ENCODE measurements at places on chromosomes 1 and 21.

GRCh38 chr1:171817511-171818265 lies 23.6 kb upstream of the DNM3 start:
- DNase-seq: no peak

DNA sequence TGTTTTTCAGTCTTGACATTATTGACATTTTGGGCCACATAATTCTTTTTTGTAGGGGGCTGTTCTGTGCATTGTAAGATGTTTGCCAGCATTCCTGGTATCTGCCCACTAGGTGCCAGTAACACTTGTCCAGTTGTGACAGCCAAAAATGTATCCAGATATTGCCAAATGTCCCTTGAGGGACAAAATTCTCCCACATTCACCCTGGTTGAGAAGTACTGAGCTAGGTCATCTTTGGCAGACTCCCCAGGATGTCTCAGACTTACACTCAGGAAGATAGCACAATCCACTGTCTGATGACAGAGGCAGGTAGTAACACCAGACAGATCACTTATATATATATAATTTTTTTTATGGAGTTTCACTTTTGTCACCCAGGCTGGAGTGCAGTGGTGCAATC lies 5.9 kb downstream of the CD48 start:
- no peak for DNase-seq

- no peak for DNase-seq
These were observed 850.0 kb downstream of the LTN1 start for GRCh38 chr21:28142697-28143096.

DNA sequence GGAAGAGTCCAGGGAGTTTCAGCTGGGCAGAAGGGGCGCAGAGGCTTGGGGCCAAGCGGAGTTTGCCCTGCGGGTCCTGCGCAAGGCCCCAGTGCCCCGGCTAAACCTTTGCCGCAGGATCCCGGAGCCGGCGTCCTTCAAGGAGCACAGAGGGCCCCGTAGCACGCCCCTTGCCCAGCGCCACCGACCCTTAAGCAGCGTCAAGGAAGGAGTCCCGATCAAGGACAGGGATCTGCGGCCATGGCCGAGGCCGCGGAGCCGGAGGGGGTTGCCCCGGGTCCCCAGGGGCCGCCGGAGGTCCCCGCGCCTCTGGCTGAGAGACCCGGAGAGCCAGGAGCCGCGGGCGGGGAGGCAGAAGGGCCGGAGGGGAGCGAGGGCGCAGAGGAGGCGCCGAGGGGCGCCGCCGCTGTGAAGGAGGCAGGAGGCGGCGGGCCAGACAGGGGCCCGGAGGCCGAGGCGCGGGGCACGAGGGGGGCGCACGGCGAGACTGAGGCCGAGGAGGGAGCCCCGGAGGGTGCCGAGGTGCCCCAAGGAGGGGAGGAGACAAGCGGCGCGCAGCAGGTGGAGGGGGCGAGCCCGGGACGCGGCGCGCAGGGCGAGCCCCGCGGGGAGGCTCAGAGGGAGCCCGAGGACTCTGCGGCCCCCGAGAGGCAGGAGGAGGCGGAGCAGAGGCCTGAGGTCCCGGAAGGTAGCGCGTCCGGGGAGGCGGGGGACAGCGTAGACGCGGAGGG lies 520 bp downstream of the CLIC6 start:
- no peak for DNase-seq

DNA sequence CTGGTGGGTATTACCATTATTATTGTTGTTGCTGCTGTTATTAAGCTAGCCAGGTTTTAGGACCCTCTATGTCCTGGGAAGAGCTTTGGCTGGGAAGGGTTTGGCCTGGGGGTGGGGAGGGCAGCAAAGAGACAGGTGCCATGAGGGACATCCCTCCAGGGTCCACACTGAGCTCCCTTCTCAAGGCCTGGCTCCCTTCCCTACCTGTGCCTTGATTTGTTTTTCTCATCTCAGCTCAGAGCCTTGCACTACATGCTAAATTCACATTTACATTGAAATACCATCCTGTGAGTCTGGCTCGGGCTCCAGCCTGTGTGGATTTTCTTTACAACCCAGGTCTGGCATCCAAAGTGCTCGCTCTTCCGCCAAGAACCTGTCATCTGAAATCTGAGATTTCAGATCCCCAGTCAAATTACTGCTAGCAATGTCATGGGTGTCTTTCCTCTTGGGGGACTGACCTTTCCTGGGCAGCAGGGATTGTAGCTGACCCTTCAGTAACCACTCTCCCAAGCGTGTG lies 536.3 kb downstream of the PTPRU start:
- DNase-seq: no peak

DNA sequence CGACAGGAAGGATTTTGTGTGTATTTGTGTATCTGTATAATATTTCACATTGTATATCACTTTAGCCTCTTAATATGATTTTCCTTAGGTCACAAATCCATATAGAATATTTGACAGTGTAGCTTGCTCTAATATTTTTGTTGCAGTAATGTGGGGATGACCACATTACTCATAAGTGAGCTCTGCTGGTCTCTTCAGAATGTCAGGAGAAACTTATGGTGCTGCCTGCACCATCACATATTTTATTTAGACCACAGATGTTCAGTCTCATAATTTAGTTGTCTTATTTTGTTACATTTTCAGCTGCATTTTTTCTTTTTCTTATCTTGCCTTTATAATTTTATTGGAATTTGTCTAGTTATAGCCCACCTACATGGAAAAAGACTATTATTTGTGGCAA lies 205.3 kb downstream of the PBX1 start:
- DNase-seq: no peak

GRCh38 chr1:45177452-45177851 lies 29.0 kb downstream of the ZSWIM5 start:
- no peak for DNase-seq

DNA sequence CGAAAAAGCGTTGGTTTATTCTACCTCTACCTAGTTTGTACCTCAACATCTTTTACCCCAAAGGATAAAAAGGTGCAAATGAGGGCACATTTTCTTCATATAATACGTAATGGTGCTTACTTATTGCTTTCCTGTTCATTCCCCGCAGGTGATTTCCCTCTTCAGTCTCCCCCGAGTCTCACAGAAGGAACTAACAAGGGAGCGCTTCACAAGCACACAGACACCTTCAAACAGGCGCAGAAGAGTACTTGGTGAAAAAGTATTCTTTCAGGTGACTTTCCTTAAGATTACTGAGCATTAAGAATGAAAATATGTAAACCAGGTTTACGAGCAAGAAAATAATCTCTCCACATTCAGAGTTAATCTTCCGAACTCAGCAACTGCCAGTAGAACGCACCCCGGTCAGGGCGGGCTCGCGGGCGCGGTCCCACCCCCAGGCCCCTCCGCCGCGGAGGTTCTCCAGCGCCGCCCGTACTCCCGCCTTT lies 511 bp upstream of the RABGAP1L start:
- no peak for DNase-seq

DNA sequence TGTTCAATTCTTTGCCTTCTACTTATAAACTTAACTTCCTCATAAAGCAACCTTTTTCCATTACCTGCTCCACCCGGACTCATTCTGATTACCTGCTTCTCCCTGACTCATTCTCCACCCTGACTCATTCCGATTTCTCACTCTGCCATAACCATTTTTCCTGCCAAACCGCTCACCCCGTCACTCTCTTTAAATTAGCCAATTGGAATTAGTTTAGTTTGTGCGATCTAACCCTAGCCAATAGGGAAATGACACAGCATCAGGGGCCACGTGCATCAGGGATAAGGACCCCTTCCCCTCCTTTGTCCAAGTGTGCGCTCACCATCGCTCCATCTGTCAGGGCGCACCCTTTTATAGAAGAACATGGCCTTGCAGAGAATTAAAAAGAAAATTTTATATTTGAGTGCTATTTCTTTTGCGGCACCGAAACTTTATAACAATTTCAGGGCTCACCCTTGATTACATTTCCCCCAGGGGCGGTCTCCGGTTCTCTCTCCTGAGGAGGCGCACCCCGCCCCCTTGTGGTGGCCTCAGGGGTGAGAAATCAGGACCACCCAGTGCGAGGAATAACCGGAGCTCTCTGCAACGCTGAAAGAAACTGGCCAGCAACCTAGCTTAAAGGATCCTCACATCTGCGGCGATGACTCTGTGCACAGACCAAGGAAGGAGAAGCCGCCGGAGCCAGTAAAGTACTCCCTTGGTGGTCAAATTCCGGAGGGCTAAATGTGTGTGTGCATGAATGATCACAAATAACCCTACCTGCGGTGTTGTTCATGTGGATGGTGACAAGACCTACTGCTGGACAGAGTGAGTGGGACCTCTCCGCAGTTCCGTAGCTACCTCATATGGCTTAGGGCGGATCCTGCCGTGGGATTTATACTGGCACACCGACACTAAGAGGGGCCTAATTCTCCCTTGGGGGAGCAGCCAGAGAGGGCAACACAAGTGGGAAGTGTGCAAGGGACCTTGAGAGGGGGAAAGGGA lies 30.3 kb upstream of the CBR3 start:
- DNase-seq: peak; percentile 52

- no peak for DNase-seq
These were observed 53.3 kb upstream of the ZC3H11B start for GRCh38 chr1:219666242-219666641.

GRCh38 chr1:43783671-43784205 lies 76.4 kb downstream of the ST3GAL3 start:
- DNase-seq: no peak

DNA sequence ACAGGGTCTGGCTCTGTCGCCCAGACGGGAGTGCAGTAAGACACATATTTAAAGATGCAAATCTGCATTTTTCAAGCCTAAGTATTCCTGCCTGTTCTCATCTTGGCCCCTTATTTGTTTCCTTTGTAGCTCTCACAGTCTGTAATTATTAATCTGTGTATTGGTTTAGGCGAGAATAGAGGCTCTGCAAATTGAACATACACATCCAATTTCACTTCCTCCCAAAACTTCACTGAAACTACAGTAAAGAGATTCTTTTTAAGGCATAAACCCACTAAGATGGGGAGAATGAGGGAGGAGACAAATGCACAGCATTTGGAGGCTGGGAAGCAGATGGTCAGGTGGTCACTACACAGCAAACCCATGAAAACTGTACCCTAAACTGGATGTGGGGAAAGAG lies 21.0 kb downstream of the HMGN2 start:
- no peak for DNase-seq

DNA sequence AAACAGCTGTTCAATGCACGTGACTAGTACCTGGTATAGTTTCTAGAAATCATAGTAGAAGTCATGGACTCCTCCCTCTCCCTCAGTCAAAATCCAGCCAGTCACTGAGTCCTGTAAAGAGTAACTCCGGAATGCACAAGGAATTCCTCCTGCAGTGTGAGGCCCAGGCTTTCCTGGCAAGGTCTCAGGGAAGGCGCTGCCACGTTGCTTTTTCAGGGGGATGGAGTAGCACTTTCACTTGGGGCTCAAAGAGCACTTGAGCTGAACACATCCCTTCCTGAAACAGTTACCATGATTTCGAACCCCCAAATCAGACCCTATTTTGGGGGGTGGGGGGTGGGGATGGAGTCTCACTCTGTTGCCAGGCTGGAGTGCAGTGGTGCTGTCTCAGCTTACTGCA lies 26.4 kb upstream of the LRRC8D start:
- DNase-seq: peak; percentile 40

GRCh38 chr21:16841975-16842695 lies 670.7 kb upstream of the CXADR start:
- DNase-seq: no peak

DNA sequence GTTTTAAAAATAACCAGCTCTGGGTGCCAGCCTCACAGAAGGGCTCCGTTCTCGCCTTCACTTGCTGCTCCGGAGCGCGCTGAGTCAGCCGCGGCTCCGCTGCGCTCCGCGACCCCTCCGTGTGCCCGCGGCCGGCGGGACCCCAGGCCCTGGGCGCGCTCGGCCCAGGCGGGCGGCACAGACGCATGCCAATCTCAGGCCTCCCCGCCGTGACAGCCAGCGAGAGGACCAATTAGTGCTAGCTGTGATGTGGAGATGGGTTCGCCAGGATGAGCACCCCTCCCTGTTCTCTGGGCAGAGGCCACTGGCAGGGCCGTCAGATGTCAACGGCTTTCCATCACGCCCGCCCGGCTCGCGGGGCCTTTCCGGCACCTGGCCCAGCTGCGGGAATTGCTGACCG lies 293.8 kb downstream of the SPATA17 start:
- no peak for DNase-seq

GRCh38 chr1:244636488-244637259 lies 16.3 kb upstream of the DESI2 start:
- DNase-seq: no peak

- no peak for DNase-seq
These were observed 40.3 kb upstream of the THEM4 start for GRCh38 chr1:151949371-151950193.

- DNase-seq: no peak
These were observed 110.4 kb downstream of the EPHB2 start for GRCh38 chr1:22821027-22821426.

GRCh38 chr1:36576551-36577110 lies 93.9 kb upstream of the CSF3R start:
- DNase-seq: no peak

DNA sequence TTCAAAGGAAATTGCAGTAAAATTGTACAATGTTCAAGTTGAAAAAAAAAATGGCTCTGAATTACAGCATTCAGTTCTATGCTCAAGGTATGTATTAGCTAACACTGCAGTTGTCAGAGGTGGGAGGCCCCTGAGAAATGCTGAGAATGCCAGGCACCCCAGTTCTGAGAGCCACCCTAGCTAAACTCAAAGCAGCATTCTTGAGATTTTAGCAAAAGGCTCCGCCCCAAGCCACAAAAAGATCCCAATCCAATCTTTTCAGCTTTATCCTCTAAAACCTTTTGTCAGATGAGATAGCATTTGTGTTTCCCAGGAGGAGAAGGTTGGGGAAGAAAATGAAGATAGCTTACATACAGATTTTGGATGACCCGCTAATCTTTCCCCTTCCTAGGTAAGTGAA lies 68.8 kb downstream of the SMYD2 start:
- no peak for DNase-seq

- no peak for DNase-seq
These were observed 24.4 kb upstream of the CLDN14 start for GRCh38 chr21:36504067-36505058.

DNA sequence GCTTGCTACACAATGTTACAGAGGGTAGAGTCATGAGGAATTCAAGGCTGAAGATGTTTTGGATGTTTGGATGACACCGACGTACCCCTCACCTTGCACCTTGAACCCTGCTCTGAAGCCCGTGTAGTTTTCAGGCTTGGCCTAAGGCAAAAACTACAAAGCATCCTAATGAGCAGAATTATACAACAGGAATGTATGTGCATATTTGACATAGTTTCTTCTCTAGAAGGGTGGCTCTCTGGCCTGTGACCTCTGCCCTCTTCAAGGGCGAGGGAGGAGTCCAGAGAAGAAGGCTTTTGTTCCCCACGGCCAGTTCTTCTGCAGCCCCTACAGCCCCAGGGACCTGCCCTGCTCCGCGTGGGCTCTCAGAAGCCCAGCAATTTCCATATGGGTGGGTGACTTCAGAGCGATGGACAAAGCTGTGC lies 43.3 kb downstream of the L1TD1 start:
- DNase-seq: no peak

DNA sequence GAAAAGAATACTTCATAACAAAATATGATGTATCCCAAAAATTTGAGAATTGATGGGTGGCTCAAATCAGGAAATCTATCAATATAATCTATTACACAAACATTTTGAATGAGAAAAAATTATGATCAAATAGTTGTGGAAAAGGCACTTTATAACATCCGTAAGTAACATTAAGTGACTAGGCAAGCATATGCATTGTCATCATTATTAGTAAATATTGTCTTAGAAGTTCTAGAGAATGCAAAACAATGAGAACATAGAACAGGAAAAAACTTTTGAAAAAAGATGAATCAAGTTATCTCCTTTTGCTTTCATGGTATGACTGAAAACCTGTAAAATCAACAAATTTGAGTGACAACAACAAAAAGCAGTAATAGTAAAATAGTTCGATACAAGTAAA lies 42.9 kb downstream of the VCAM1 start:
- DNase-seq: no peak

All from iPS DF 19.7 (cell line).